ENCODE measurements at places on chromosomes 12 and 14. TPM values are rescaled to one million over a fixed set of nuclear protein-coding genes. Genes with fewer than 3 reads are reported as not detected.
A peak's percentile ranks its signal among the peaks of the same experiment; 100 is the strongest.

Gene KRT8
- polyA plus RNA-seq: 19.8 TPM

Gene ST8SIA1
- 0.15 TPM for polyA plus RNA-seq

Gene GPX2
- not detected for polyA plus RNA-seq

Gene NGDN
- polyA plus RNA-seq: 39.9 TPM

Gene KANSL2
- polyA plus RNA-seq: 28.6 TPM

Gene MLEC
- 114 TPM for polyA plus RNA-seq

Gene TMBIM6
- 891 TPM for polyA plus RNA-seq

Gene LRP1-AS
- polyA plus RNA-seq: not detected

Gene MIPOL1
- polyA plus RNA-seq: 5.7 TPM

Gene TAPBPL
- 9.2 TPM for polyA plus RNA-seq

Gene NKX2-1
- polyA plus RNA-seq: not detected

DNA sequence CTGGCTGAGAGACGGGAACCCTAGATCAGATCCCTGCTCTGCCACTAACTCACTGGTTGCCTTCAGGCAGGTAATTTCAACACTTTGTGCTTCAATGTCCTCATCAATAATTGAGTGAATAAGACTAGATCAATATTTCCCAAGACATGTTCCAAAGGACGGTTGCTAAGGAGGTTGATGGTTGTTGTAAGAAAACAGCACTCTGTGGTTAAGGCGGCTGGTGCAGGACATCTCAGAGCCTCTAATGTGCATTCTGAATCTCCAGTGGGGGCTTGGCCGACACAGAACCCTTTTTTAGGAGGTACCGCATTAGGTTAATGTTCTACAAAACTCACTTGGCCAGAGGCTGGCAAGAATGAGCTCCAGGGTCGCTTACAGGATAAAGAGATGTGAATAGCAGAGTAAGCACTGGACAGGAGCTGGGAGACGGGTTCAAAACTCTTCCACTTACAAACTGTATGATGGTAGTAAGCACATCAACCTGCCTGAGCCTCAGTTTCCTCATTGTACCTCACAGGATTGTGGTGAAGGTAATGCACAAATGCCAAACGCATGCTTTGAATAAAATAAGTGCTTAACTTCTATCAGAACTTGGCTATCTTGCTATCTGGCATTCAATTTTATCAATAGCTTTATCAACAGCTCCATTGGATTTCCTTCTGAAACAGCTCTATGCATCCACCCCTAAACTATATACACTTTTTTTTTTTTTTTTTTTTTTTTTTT is 136.9 kb upstream of the PARP11 start:
- DNase-seq: no peak

GRCh38 chr12:7934889-7935492 is 996 bp downstream of the SLC2A3 start:
- DNase-seq: no peak

DNA sequence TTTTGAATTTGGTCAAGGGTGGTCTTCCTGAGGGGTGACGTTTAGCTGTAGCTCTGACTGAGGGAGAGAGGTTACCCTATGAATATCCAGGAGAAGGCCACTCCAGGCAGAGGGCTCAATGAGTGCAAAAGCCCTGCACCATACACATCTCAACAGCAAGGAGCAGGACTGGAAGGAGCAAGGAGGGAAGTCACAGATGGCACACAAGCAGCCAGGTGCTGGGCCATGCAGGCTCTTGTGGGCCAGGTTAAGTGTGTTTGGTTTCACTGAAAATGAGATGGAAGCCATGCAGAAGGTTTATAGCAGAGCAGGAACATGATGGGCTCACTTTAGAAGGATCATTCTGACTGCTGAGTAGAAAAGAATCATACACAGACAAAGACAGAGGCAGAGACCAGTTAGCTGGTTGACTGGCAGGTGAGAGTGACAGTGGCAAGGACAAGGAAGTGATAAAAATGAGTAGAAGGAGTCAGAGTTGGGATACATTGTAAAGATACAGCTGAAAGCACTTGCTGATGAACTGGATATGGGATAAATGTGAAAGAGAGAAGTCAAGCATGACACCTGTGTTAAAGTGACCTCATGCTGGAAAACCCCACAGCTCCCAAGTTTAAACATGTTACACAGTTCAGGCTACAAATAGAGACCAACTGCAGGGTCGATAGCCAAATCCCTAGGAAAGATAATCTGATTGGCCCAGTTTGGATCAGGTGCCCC is 81.2 kb downstream of the PRKD1 start:
- no peak for DNase-seq

DNA sequence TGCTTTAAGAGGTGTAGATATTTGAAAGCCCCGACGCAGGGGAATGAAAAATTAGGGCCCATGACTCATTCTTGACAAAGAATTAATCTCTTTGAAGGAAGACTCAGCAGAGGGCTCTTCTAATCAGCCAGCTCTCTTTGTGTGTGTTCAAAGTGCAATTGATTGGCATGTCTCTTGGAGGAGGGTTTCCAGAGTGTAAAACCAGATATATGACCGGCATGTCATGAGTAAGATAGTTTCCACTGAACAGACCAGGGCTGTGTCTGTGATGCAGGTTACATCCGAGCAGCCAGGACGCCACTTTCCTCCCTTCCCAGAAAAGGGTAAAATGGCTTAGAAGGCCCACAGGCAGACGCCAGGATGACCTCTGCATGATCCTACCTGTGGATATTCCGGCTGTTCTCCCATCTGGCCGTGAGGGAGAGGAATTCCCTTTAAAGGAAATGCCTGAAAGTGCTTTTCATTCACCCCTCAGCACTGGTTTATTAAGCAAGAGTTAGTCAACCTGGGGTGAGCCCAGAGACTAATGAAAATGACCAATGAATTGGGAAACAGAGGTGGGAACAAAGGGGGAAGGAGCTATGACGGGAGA is 7.2 kb upstream of the KRT75 start:
- DNase-seq: peak; percentile 82

- DNase-seq: no peak
Observed at GRCh38 chr14:43056106-43056505, 1449.4 kb downstream of the LRFN5 start.

DNA sequence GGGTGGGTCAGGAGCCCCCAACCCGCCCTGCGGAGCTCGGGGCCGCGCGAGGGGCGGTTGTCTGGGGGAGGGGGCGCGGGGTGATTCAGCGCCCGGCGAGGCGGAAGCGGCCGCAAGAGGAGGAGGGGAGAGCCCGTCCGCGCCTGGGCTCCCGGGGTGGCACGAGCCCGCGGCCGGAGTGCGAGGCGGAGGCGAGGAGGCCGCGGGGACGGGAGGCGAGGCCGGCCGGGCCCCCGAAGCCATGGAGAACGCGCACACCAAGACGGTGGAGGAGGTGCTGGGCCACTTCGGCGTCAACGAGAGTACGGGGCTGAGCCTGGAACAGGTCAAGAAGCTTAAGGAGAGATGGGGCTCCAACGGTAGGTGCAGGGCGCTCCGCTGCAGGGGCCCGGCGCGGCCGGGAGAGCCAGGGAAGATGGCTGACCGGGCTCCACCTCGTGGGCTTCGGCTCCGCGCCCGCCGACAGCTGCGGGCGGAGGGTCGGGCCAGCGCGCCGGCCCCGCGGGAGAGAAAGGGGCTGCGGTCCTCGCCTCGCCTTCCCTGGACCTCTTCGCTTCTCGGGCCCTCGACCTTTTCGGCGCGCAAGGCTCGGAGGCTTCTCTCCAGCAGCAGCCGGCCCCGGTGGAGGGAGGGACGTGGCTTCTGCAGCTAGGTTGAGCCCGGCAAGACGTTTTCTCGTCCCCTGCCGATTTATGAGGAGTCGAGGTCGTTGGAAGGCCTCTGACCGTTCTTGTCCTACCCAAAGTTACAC is 677 bp downstream of the ATP2A2 start:
- peak; percentile 78 for DNase-seq

DNA sequence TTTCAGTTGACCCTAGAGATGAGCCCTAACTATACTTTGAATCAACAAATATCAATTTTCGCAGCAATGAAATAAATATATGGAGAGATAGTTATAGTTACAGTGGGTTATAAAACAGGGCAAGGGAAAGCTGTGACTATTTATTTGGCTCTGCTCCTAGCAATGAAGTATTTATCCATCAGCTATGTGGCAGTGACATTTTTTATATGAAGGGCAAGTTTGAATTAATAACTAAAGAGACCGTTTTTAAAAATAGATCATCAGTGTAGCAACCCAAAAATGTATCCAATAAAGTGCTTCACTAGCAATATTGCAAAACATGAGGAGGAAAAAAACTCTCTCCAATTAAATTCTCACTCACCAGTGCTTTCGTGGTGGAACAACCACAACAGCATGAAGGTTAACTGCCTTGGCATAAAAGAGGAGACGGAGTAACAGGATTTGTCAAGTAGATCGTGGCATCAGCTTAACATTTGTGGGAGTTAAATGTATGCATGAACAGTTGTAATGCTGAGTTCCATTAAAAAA is 58.1 kb upstream of the NUDT4 start:
- peak; percentile 30 for DNase-seq

- peak; percentile 14 for DNase-seq
Observed at GRCh38 chr12:7019043-7019569, 830 bp upstream of the LPCAT3 start.

DNA sequence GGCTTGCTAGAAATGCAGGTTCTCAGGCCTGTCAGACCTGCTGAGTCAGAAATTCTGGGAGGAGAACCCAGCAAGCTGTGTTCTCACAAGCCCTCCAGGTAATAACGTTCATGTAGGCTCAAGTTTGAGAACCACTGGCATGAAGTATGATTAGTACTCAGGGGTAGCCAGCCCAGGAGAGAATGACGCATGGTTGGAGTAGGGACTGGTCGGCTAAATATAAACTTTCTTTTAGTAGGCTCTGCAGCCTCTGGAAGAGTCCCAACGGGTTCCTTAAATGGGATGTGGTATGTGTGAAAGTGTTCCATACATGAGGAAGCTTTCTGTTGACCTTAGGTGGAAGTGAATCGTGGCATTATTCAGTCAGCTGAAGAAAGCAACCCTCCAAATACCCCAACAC is 209.3 kb downstream of the SLC41A2 start:
- peak; percentile 14 for DNase-seq

DNA sequence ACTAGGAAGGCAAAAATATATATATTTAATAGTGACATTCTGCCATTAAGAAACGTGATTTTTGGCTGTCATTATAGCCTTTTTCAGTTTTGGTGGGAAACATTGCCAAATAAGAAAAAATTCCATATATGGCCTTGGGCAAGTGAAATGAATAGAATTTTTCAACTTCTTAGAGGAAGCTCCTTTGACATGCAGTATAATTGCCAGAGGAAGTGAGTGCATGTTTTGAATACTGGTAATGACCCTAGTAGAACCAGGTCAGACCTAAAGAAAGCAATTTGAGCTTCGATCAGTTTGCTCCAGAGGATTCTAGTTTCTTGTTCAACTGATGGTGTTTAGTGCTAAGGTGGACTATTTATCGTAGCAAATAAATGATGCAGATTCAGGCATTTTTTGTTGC is 26.2 kb upstream of the TRIM9 start:
- DNase-seq: no peak

- no peak for DNase-seq
Observed at GRCh38 chr12:92034083-92034482, 111.6 kb downstream of the BTG1 start.

DNA sequence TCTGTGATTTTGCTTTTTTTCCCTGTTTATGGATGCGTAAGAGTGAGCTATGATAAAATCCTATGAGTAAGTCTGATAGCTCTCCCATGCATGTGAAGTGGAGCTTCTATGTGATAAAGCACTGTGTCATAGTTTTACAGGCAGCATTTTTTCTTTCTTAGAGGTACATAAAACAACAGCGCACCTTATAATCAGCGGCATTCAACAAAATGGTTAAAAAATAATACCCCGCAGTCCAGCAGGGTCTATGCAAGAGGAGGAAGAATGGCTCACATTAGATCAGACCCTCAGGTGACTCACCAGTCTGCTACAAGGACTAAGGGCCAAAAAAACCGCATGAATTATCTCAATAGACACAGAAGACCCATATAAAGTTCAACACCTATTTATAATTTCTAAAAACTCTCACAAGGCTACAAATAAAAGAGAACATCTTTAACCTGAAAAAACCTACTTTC is 33.0 kb upstream of the TMEM179 start:
- no peak for DNase-seq

DNA sequence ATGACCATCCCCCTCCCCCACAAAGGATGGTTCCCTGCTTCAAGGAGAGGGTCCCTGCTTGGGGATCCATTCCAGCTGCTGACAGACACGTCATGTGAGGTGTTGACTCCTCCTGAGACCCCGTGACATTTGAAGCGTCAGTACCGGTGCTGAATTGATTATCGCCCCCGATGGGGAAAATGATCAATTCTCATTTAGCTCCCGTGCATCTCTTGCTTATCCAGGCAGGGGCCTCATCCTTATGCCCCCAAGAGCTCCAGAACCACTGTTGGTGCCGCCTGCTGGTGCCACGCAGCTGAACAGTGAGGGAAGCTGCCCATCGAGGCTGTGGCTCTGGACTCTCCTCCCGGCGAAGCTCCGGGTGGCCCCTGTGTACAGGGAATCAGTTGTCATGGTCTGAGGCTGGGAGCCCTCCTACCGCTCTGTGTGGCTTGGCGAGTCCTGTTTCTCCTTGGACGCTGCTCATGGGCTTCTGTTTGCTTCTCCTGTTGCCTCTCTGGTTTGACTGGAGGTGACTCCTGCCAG is 4.6 kb downstream of the KIF26A start:
- no peak for DNase-seq

GRCh38 chr12:94062796-94063635 is 85.4 kb upstream of the PLXNC1 start:
- DNase-seq: no peak

DNA sequence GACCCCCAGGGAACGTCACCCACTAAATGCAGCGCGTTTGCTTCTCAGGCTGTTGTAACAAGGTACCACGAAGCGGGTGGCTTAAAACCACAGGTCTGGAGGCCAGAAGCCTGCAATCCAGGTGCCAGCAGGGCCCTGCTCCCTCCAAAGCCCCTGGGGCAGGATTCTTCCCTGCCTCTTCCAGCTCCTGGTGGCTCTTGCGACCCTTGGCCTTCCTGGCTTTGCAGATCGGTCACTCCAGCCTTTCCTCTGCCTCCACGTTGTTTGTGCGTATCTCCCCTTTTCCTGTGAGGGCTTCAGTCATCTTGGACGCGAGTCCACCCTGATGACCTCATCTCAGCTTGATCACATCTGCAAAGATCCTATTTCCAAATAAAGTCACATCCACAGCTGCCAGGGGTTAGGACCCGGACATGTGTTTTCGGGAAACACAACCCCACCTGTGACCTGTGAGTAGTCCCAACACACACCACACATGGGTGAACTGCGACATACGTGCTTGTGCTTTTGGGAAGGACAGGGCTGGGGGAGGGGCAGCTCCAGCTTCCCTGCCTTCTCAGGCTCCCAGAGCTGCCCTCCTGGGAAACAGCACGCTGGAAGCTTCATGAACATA is 114.5 kb upstream of the NCOR2 start:
- peak; percentile 82 for DNase-seq

GRCh38 chr12:32471591-32472001 is 72.2 kb downstream of the FGD4 start:
- peak; percentile 3 for DNase-seq

- no peak for DNase-seq
Observed at GRCh38 chr14:104797115-104798044, 1.8 kb upstream of the AKT1 start.

- peak; percentile 67 for DNase-seq
Observed at GRCh38 chr14:73058922-73059673, 764 bp downstream of the RBM25 start.

DNA sequence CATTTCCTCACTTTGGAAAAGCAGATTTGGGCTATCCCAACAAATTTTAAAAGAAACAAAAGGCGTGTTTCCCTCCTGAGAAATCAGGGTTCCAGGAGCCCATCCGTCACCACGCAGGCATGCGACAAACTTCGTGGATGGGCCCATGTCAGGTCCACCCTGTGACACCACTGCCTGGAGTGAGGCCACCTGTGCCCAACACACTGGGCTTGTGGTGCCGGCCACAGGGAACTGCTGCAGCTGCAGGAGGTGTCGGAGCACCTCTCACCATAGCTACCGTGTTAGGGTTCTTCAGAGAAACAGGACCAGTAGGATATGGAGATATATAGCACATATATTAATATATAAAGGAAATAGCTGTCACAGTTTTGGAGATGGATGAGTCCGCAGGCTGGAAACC is 53.0 kb upstream of the BCL11B start:
- no peak for DNase-seq
